ENCODE measurements at places on chromosomes 11 and 22. TPM values are rescaled to one million over a fixed set of nuclear protein-coding genes. Genes with fewer than 3 reads are reported as not detected.

Gene BTBD18
- not detected for total RNA-seq

Gene TNNI2
- not detected for total RNA-seq

Gene MUC6
- not detected for total RNA-seq

Gene TIMM8B
- 70.3 TPM for total RNA-seq

Gene KRTAP5-9
- not detected for total RNA-seq

Gene PHOX2A
- total RNA-seq: not detected

Gene CBLIF
- not detected for total RNA-seq

Gene KDELR3
- 19.5 TPM for total RNA-seq

Gene ELFN2
- 5.9 TPM for total RNA-seq

Gene RAB3IL1
- total RNA-seq: 15.1 TPM

Gene NXPE4
- not detected for total RNA-seq

Gene FOLH1
- total RNA-seq: not detected

Gene MLC1
- total RNA-seq: not detected

Gene SCN3B
- 0.13 TPM for total RNA-seq

Gene SELENOM
- total RNA-seq: 73.4 TPM

Gene SCGB1D2
- not detected for total RNA-seq

Gene MAP6
- total RNA-seq: 1.8 TPM

Gene PITPNM1
- 45.7 TPM for total RNA-seq

Gene TMPRSS6
- total RNA-seq: not detected

Gene LARGE2
- total RNA-seq: 2.8 TPM

Gene SUSD2
- total RNA-seq: 67.0 TPM

Gene NXF1
- 50.5 TPM for total RNA-seq

Gene SLC25A18
- 0.15 TPM for total RNA-seq

Gene CASP5
- total RNA-seq: not detected

Gene CSNK2A3
- 1.8 TPM for total RNA-seq

Gene BAIAP2L2
- total RNA-seq: 5.1 TPM

Gene YPEL4
- total RNA-seq: 0.32 TPM

Gene NPAS4
- total RNA-seq: not detected

Gene RAB38
- 0.81 TPM for total RNA-seq

Gene OR52H1
- total RNA-seq: not detected

Gene OR56A1
- total RNA-seq: not detected

Gene PIH1D2
- total RNA-seq: 1.5 TPM

Gene MOV10L1
- total RNA-seq: not detected

Gene OR4D9
- total RNA-seq: not detected

Gene CTSF
- total RNA-seq: 34.5 TPM

Gene NRGN
- total RNA-seq: 6.1 TPM

All from A549 treated with GW870086 at 1 μM for 4 hours (cell line).